Nasal cavity respiratory epithelium epithelial cell of viscerocranial mucosa (primary cell): ENCODE measurements at places on chromosomes 16 and 17. TPM values are rescaled to one million over a fixed set of nuclear protein-coding genes. Genes with fewer than 3 reads are reported as not detected.

Gene LYRM1
- total RNA-seq, result 28.4 and 75.5 TPM in 2 replicates

Gene MYADML2
- total RNA-seq, result not detected in 2 replicates

Gene SLC16A13
- total RNA-seq, result 1.4 and 3.0 TPM in 2 replicates

Gene SDK2
- total RNA-seq, result 4.4 and 41.1 TPM in 2 replicates

Gene LRRC75A
- total RNA-seq, result under 0.01 TPM in 2 replicates

Gene DRC3
- under 0.01 and 0.14 TPM in 2 replicates for total RNA-seq

Gene DLX4
- 0.07 TPM in 1 of 2 replicates, not detected in the other for total RNA-seq

Gene HS3ST4
- not detected in 2 replicates for total RNA-seq

Gene RILP
- 3.4 and 3.6 TPM in 2 replicates for total RNA-seq

Gene FA2H
- 0.85 and 2.4 TPM in 2 replicates for total RNA-seq

Gene SRCIN1
- total RNA-seq, result 0.64 and 0.68 TPM in 2 replicates

Gene KIF19
- total RNA-seq, result 0.07 TPM in 1 of 2 replicates, not detected in the other

Gene KRTAP4-3
- not detected in 2 replicates for total RNA-seq

Gene PNMT
- not detected in 2 replicates for total RNA-seq

Gene KRTAP9-1
- total RNA-seq, result not detected in 2 replicates

Gene PFAS
- total RNA-seq, result 11.3 and 13.7 TPM in 2 replicates

Gene CD300C
- total RNA-seq, result not detected in 2 replicates

Gene MYH2
- not detected in 2 replicates for total RNA-seq

Gene CENPX
- 11.7 and 17.8 TPM in 2 replicates for total RNA-seq

Gene TUBG1
- total RNA-seq, result 11.3 and 27.1 TPM in 2 replicates

Gene TBC1D28
- not detected in 2 replicates for total RNA-seq

Gene TBC1D3K
- 0.21 TPM in 1 of 2 replicates, not detected in the other for total RNA-seq

Gene FOXN1
- under 0.01 and 0.14 TPM in 2 replicates for total RNA-seq

Gene CDH11
- total RNA-seq, result 7.9 and 12.4 TPM in 2 replicates

Gene GSDMA
- 0.21 and 7.9 TPM in 2 replicates for total RNA-seq

Gene CIBAR2
- total RNA-seq, result not detected in 2 replicates

Gene SLC13A2
- total RNA-seq, result 0.07 TPM in 1 of 2 replicates, not detected in the other

Gene CHAD
- not detected in 2 replicates for total RNA-seq

Gene TGFB1I1
- 1.7 and 5.2 TPM in 2 replicates for total RNA-seq

Gene NPIPA5
- 0.21 and 2.1 TPM in 2 replicates for total RNA-seq

Gene DOC2B
- under 0.01 and 17.8 TPM in 2 replicates for total RNA-seq

Gene ATAD5
- 0.34 and 0.64 TPM in 2 replicates for total RNA-seq

Gene CAMTA2
- 7.9 and 15.8 TPM in 2 replicates for total RNA-seq

Gene CTRB2
- total RNA-seq, result not detected in 2 replicates

Gene CASKIN1
- 0.34 and 1.6 TPM in 2 replicates for total RNA-seq

Gene OSGIN1
- total RNA-seq, result 3.1 and 5.1 TPM in 2 replicates

Gene IRX3
- 2.1 and 4.1 TPM in 2 replicates for total RNA-seq

Gene KRTAP4-9
- total RNA-seq, result not detected in 2 replicates

Gene SRL
- total RNA-seq, result under 0.01 TPM in 2 replicates

Gene RAB34
- 46.3 and 50.2 TPM in 2 replicates for total RNA-seq

Gene KRT32
- not detected in 2 replicates for total RNA-seq

Gene RNF227
- total RNA-seq, result 12.6 and 15.2 TPM in 2 replicates

Gene CES1
- under 0.01 and 0.43 TPM in 2 replicates for total RNA-seq

Gene TBC1D3B
- total RNA-seq, result 1.4 and 3.2 TPM in 2 replicates

Gene KRTAP9-8
- not detected in 2 replicates for total RNA-seq

Gene CCL8
- total RNA-seq, result not detected in 2 replicates
